ENCODE measurements at places on chromosomes 5 and 9.

- no peak for DNase-seq
Measured at GRCh38 chr5:119049824-119050449, 20.9 kb upstream of the DMXL1 start.

DNA sequence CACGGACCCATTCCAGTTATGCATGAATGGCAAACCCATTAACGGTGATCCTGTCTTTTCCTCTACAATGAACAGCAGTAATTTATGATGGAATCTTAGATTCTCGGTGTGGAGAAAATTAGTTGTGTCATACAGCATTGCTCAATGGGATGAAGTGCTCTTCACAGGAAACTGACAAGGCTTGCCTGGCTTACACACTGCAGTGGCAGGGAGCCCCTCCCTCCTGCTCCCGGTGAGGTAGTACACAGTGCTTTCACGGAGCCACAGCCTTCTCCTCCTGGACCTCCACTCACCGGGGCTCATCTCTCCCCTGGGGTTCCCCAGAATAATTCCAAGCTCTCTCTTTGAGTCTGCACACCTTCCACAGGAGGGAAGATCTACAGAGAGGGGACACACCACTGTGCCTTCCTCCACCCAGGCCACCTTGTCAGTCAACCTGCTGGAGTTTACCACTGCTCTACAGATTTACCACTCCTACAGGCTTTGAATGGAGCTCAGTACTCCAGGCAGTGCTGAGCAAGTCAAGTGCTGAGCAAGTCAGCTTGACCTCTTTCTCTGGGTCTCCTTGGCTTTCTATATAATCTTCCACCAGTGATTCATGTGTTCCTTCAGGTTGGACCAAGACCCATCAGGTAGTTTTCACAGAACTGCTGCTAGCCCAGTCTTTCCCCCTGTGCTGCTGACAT lies 59.1 kb upstream of the TBC1D2 start:
- no peak for DNase-seq

GRCh38 chr5:128673000-128673399 lies 135.0 kb upstream of the FBN2 start:
- no peak for DNase-seq

GRCh38 chr5:65255294-65255693 lies 226.4 kb downstream of the ADAMTS6 start:
- DNase-seq = no peak

DNA sequence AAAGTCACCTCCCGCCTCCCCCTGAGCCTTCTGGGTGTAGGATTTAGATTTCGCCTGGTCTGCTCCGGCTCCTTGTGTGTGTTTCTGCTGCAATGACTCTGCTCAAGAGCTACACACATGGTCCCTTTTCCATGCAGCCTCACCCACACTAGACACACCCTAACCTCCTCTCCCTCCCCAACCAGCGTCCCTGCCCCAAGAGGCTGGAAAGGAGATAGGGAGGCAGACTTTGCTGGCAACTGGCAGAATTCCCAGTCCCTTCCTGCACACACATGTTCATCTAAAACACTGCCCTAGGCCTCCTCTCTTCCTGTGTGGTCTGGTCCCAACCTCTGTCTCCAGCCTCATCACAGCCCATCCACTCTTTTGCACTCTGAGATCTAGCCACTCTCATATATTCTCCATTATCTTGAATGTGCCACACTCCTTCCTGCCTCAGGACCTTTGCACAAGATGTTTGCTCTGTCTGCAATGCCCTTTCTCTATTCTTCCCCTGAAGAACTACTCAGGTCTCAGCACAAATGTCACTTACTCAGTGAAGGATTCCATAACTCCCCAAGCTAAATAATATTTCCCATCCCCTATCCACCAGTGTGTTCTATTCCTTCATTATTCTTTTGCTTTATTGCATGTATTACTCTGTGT lies 253.8 kb downstream of the CDK5RAP2 start:
- DNase-seq = no peak

- no peak for DNase-seq
Measured at GRCh38 chr9:85431339-85432102, 310.2 kb downstream of the AGTPBP1 start.

- DNase-seq = no peak
Measured at GRCh38 chr9:125771037-125771436, 23.9 kb downstream of the PBX3 start.

DNA sequence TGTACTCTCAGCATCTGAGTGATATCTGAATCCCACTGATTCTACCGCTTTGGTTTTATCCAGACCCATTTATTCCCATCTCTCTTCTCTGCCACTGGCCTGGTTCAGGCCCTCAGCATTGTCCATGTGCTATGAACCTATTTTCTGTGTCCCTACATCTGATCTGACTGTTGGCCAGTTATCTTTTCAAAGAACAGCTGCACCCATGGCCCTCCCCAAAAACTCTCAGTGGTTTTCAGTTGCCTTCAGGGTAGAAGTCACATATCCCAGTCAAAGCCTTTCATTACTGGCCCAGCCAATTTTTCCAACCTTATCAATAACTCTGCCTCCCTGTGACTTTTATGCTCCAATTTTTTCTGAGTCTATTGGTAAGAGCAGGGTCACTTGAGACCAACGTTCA lies 297.0 kb downstream of the TRIM32 start:
- no peak for DNase-seq

DNA sequence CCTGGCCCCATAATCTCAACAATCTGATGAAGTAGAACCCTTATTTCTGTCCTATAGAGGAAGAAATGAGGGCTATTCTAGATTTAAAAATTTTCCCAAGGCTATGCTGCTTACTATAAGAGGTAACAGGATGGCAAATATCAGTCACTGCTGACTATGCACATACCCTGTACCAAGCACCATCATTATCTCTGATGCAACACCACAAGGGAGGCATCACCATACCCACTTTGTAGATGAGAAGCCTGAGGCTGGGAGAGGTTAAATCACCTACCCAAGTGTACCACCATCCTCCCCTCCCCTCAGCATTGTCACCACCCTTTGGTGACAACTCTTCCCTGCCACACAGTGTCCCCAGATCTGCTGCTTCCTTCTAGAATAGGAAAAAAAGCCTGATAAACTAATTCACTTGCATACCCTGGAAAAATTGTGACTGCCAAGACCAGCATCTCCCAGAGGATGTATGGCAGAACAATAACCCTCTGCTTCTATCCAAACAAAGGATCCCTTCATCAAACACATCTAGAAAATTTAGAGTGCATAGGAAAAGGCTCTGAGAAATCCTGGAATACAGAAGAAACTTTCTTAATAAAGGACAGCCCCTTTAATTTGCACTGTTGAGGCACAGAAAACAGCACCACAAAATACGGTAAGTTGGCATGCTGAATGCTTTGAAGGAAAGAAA lies 48.3 kb downstream of the PRRC1 start:
- no peak for DNase-seq
